Gastrocnemius medialis (tissue), 4 donors: ENCODE measurements at places on chromosomes 2 and 18. TPM values are rescaled to one million over a fixed set of nuclear protein-coding genes. Genes with fewer than 3 reads are reported as not detected.

Gene OBSL1
- 60.9 TPM for total RNA-seq

Gene C1QL2
- not detected for total RNA-seq

Gene TANK
- 103 TPM for total RNA-seq

Gene CACNB4
- total RNA-seq, result 0.25 TPM

Gene DYNAP
- total RNA-seq, result not detected

Gene SPDYA
- 0.31 TPM for total RNA-seq

Gene ECEL1
- total RNA-seq, result 0.55 TPM

Gene C2orf78
- total RNA-seq, result not detected

Gene NEURL3
- not detected for total RNA-seq

Gene TRMT61B
- total RNA-seq, result 12.6 TPM

DNA sequence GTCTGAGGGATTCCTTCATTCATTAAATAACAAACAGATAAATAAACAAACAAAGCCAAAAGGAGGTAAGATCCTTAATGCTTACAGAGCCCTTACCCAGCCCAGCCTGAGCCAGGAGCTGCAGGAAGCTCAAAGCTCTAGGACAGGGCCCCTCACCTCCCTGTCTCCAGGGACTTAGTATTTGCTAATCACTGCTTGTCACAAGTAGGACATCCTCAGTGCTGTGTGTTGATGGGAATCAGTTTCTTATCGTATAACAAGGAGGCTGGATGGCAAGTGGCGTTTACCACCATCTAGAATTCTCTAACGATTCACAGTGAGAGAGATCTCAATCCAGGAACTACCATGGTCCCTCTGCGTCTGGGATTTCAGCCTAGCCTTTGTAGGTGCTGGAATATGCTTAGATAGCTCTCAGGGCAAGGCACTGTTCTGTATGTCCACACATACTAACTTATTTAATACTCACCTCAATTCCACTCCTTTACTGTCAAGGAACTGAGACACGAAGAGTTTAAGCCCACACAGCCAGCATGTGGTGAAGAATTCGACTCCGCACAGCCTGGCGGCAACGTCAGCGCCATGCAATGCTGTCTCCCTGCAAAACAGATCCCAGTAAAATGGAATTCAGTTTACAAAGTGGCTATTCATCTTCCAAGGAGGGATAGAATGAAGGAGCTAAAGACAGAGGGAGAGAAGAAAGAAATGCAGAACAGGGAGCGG is 164.8 kb downstream of the MYCN start:
- H3K27me3 ChIP-seq, result no peaks in the 10 kb centered on the region
- DNase-seq, result no peak
- H3K36me3 ChIP-seq, result no peaks in the 10 kb centered on the region
- H3K4me1 ChIP-seq, result no peaks in the 10 kb centered on the region
- H3K4me3 ChIP-seq, result no peak overlapping the region
- no peak overlapping the region for H3K27ac ChIP-seq

DNA sequence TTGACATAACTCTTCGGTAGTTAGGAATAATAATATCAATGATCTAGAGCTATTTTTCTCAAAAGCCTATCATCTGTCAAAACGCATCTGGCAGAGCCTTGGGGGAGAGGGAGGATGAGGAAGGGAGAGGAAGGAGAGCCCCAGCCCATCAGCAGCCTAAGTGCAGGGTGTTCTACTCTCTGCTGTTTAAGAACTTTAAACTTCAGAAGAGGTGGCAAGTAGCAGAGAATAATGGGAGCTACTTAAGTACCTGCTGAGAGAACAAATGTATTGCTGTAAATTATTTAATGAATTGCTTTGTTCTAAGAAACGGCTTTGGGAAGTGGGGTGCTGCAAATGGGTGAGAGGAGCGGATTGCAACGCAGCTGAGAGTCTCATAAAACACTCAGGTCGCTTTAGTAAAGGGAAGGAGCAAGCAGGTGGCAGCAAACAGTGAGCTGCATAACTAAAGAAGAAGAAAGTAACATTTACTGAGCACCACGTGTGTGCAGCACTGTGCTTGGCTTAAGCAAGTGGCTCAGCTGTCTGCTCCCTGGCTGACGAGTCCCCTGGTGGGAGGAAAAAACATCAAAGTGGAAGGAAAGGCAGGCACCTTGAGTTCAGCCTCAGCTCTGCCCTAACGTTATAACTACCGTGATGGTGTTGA is 26.3 kb upstream of the SH3RF3 start:
- H3K36me3 ChIP-seq, result no peaks in the 10 kb centered on the region
- no peak for DNase-seq
- H3K27me3 ChIP-seq, result no peaks in the 10 kb centered on the region
- H3K27ac ChIP-seq, result no peak overlapping the region

GRCh38 chr2:69700381-69700780 is 41.6 kb upstream of the ANXA4 start:
- no peaks in the 10 kb centered on the region for H3K4me1 ChIP-seq
- H3K36me3 ChIP-seq, result no peaks in the 10 kb centered on the region
- H3K4me3 ChIP-seq, result no peak overlapping the region
- DNase-seq, result no peak

DNA sequence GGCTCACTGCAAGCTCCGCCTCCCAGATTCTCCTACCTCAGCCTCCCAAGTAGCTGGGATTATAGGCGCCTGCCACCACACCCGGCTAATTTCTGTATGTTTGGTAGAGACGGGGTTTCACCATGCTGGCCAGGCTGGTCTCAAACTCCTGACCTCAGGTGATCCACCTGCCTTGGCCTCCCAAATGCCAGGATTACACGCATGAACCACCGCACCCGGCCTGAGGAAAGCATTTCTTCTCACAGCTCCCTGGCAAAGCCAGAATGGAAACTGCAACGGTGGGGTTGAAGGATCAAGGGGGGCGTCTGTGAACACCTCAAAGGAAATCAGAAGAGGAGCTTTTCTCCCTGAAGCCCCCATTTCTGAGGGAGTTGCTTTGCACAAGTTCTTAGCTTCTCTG is 11.2 kb upstream of the TEX51 start:
- H3K4me1 ChIP-seq, result peaks cover 8% of the 10 kb centered on the region
- H3K4me3 ChIP-seq, result no peak overlapping the region
- no peak for DNase-seq
- no peaks in the 10 kb centered on the region for H3K36me3 ChIP-seq

- no peaks in the 10 kb centered on the region for H3K4me1 ChIP-seq
- no peak overlapping the region for H3K4me3 ChIP-seq
- no peaks in the 10 kb centered on the region for H3K36me3 ChIP-seq
- H3K27ac ChIP-seq, result no peak overlapping the region
- DNase-seq, result no peak
These were observed 26.6 kb upstream of the UGGT1 start for GRCh38 chr2:128064353-128064752.

DNA sequence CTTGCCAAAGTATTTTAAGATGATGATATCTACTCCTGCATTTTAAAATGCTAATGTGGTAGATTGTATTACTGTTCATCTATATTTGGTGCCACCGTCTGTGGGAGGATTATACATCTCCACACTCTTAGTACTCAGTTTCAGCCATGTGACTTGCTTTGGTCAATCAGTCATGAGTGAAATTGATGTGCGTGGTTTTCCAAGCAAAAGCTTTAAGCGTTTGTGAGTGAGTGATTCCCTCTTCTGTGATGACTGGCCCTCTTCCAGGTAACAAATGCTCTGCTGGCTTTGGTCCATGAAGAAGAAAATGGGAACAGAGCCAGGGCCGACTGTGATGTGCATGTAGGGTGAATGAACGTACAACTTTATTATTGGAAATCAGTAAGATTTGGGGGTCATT is 330.4 kb downstream of the LPIN1 start:
- no peak overlapping the region for H3K4me3 ChIP-seq
- no peaks in the 10 kb centered on the region for H3K4me1 ChIP-seq
- no peak overlapping the region for H3K27ac ChIP-seq
- no peaks in the 10 kb centered on the region for H3K36me3 ChIP-seq

- DNase-seq, result no peak
- H3K27me3 ChIP-seq, result no peaks in the 10 kb centered on the region
- H3K4me3 ChIP-seq, result peak overlapping the region; percentile 94
- H3K36me3 ChIP-seq, result no peaks in the 10 kb centered on the region
- peak overlapping the region; percentile 96 for H3K27ac ChIP-seq
These were observed 568 bp downstream of the ARL5A start for GRCh38 chr2:151827564-151828142.

DNA sequence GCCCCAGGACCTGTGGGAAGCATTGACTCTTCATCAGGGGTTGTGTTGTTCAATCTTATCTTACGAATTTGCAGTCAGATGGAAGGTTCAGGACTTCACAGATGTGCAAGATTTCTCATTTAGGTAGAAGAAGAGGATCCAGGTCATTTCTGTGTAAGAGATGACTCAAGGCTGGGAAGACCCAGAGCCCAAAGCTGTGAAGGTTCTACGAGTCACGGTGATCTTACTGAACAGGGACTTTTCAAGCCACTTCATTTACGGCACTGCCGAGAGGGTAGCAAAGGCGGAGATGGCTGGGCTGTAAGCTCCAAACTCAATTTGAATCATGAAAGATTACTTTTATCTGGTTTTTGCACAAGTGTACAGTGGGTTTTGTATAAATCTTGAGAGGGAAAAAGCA is 228.0 kb upstream of the MEX3C start:
- no peak for DNase-seq
- no peaks in the 10 kb centered on the region for H3K4me1 ChIP-seq
- no peaks in the 10 kb centered on the region for H3K36me3 ChIP-seq
- no peak overlapping the region for H3K4me3 ChIP-seq

DNA sequence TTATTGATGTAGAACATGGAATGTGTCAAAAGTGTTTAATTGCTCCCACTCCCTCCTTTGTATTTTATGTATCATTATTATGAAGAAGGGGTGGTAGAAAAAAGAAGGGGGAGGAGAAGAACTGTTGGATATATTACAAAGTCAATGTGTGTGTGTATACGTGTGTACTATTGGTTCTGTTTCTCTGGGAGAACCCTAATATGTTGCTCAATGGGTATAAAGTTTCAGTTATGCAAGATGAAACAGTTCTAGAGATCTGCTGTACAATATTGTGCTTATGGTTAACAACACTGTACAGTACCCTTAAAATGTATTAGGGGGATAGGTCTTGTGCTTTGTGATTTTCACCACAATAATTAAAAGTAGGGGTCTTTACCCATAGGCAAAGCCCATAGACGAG is 58.1 kb upstream of the ZC3H15 start:
- no peaks in the 10 kb centered on the region for H3K27me3 ChIP-seq
- H3K4me3 ChIP-seq, result no peak overlapping the region
- no peak for DNase-seq
- H3K36me3 ChIP-seq, result no peaks in the 10 kb centered on the region

GRCh38 chr18:54284535-54284934 is 15.2 kb downstream of the POLI start:
- H3K27me3 ChIP-seq, result no peaks in the 10 kb centered on the region
- no peak overlapping the region for H3K4me3 ChIP-seq
- H3K36me3 ChIP-seq, result peaks cover 4% of the 10 kb centered on the region
- H3K4me1 ChIP-seq, result no peaks in the 10 kb centered on the region

DNA sequence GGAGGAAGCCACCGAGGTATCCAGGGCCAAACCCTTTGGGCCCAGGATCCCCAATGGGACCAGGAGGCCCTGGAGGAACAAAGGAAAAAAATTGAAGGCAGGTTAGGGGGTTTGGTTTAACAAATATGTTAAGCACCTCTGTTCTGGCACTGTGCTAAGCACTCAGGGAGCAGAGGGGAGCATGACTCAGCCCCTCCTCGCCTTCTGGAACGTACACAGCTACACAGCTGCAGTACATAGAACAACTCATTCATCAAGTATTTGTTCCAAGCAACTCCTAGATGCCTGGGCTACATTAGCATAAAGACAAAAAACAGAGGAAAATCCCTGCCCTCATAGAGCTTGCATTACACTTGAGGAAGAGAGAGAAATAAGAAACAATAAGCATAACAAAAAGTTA is 153.6 kb downstream of the COL4A4 start:
- H3K27ac ChIP-seq, result no peak overlapping the region
- H3K4me3 ChIP-seq, result no peak overlapping the region
- no peaks in the 10 kb centered on the region for H3K36me3 ChIP-seq
- H3K27me3 ChIP-seq, result no peaks in the 10 kb centered on the region
- no peaks in the 10 kb centered on the region for H3K4me1 ChIP-seq

DNA sequence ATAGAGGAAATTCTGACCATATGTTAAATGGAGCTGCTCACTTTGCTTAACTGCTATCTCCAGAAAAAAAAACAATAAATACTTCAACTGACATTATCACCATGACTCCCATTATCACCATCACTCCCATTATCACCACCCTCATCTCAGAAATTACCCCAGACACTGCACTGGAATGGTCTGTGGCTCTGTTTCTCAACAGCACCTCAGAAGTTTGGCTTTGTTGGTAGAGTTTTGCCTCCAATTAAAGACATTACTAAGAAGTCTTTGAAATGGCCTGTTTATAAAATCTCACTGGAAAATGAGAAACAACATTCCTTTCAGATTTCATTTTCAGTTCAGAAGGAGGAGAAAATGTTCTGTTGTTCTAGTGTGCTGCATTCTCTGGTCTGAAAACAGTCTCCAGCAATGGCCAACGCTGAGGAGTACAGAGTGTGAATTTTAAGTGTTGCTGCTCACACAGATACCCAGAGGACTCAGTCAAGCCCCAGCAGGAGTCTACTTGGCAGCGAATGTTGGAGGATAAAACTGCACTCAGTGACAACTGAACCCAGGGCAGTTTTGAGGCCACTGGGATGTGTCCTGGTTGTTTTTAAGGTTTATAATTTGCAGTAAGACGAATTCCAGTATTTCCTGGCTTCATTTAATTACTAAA is 364.5 kb upstream of the CDH2 start:
- DNase-seq, result no peak
- H3K36me3 ChIP-seq, result no peaks in the 10 kb centered on the region
- H3K27ac ChIP-seq, result no peak overlapping the region

GRCh38 chr18:48408727-48409590 is at the start of gene ZBTB7C:
ZBTB7C (minus strand) TSS chr18:48409383.
- H3K27ac ChIP-seq, result peak within 1 kb of the TSS; percentile 88
- H3K4me1 ChIP-seq, result peaks cover 10% of the 10 kb centered on the region
- peak within 1 kb of the TSS; percentile 88 for H3K4me3 ChIP-seq
- H3K27me3 ChIP-seq, result peaks cover 38% of the 10 kb centered on the region
- no peak for DNase-seq

DNA sequence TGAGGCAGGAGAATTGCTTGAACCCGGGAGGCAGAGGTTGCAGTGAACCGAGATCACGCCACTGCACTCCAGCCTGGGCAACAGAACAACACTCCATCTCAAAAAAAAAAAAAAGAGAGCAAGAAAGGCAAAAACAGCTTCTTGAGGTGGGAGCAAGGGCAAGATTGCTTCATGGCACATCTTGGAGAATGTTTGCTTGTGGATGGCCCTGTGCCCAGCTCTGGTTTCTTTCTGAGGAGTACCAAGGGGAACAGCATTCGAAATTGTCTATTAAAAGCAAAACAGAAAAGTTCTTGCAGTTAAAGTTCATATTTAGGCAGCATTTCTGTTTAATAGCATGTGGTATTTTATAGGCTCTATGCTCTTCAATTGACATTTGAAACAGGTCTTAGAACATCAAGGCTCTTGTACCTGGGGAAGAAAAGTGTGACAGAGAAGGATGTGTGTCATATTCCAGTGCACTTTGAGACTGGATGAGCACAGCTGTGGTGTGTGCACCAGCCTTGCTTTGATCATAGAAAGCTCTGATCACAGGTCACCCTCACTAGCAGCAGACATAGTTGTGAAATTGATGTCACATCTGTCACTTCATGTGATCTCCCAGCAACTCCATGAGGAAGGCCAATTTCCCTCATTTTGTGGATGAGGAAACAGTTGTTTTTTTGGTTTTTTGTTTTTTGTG is 154.3 kb downstream of the UXS1 start:
- H3K27ac ChIP-seq, result no peak overlapping the region
- no peak for DNase-seq
- no peaks in the 10 kb centered on the region for H3K4me1 ChIP-seq
- H3K36me3 ChIP-seq, result no peaks in the 10 kb centered on the region
- no peaks in the 10 kb centered on the region for H3K27me3 ChIP-seq
